ENCODE measurements at places on chromosomes 13 and 19. TPM values are rescaled to one million over a fixed set of nuclear protein-coding genes. Genes with fewer than 3 reads are reported as not detected.

NLRP5 gene
- total RNA-seq, result not detected

DNA sequence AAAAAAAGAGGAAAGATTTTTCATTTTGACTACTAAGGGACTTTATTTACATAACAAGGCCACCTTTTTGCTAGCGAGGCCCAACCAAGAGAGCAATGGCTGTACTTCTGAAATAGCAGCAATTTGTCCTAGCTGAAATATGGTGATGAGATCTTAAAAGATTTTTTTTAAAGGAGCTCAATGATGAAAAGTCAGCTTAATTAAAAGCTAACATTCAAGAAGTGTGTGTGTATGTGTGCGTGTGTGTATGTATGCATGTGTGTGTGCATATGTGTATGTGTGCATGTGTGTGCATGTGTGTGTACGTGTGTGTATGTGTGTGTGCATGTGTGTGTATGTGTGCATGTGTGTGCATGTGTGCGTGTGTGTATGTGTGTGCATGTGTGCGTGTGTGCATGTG, 24.6 kb upstream of the TM9SF2 start:
- DNase-seq, result no peak

- DNase-seq, result no peak
Measured at GRCh38 chr19:21680671-21681070, 86.7 kb downstream of the ZNF100 start.

DNA sequence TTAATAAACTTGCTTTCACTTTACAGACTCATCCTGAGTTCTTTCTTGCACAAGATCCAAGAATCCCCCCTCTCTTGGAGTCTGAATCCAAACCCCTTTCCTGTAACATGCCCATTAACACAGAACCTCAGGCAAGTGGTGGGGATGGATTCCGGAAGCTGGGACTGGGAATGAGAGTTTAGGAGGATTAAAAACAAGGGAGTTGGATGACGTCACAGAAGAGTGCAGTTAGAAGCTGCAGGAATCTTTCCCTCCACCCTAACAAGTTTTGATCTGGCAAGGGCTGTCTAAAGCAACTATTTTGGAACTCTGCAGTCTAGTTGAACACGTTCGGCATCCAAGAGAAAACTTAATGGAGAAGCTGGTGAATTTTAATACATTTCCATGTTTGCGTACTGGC, 48.2 kb upstream of the PEPD start:
- no peak for DNase-seq

DNA sequence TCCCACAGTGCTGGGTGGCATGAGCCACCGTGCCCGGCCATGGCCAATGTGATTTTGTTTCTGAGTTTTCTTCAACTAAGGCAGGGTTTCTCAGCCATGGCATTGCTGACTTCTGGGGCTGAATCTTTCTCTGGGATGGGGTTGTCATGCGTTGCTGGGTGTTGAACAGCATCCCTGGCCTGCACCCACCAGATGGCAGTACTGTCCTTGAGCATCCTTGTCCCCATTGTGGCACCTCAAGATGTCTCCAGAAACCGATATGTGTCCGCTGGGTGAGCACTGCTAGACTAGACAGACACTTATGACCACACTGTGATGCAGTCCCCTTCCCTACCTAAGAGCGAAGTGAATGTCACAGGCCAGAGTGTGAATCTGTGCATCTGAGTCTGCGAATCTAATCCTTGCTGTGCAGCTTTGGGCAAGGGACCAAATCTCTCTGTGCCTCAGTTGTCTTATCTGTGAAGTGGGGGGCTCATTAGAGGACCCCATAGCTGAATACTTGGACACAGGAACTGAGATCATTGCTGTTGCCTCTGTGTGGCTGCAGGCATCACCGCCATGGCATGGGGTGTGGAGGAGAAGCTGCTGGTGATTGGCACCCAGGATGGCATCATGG, 50.3 kb upstream of the SIN3B start:
- peak; percentile 33 for DNase-seq

GNA15 gene
- total RNA-seq, result 2.2 TPM

- DNase-seq, result no peak
Measured at GRCh38 chr13:80462567-80462966, 121.6 kb upstream of the SPRY2 start.

DNA sequence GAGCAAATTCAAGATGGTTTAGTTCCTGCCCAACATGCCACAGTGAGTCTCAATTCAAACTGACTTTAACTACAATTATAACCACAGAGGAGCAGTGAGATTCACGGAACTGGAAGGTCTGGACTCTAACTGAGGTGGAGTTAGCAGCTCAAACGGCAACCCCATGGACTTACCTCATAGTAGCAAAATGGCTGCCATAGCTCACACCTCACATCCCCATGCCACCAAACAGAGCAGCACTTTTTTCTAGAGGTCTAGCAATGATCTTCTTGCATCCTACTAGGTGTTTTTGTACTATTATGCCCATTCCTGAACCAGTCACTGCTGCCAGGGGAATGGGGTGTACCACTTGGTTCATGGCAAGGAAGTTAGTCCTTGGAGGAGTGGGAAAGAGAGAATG, 87.7 kb downstream of the ZNF536 start:
- no peak for DNase-seq

HOMER3 gene
- 11.2 TPM for total RNA-seq

DNA sequence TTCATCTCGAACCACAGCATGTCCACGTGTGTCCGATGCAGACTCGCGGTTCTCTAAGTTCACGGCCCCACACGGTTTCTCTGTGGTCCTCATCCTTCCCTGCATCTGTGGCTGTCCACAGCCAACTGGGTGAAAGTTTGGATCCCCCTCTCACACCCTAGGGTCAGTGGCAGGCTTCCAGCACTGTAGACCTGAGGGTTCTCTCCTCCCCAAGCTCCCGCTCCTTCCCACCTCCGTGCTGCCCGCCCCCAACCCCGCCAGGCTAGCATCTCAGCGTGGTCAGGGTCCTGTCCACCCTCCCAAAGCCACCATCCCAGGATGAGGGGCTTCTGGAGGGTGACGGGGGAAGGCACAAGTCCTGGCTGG, 3.0 kb downstream of the ANGPTL4 start:
- DNase-seq, result no peak

- peak; percentile 92 for DNase-seq
Measured at GRCh38 chr19:52535771-52536447, 8.4 kb downstream of the ZNF808 start.

DNA sequence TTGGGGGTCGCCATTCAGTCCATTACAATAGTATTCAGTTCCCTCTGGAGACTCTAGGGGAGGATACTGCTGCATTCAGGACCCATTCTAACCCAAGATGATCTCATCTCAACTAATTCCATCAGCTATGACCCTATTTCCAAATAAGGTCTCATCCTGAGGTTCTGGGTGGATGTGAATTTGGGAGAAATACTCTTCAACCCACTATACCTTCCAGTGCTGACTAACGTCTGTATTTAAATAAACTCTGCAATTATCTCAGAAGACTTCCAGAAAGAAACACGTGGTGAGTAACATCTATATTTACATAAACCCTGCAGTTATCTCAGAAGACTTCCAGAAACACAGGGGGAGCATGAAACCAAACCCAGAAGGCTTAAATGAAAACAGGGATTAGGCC, 1300.7 kb downstream of the PCDH9 start:
- no peak for DNase-seq

DNA sequence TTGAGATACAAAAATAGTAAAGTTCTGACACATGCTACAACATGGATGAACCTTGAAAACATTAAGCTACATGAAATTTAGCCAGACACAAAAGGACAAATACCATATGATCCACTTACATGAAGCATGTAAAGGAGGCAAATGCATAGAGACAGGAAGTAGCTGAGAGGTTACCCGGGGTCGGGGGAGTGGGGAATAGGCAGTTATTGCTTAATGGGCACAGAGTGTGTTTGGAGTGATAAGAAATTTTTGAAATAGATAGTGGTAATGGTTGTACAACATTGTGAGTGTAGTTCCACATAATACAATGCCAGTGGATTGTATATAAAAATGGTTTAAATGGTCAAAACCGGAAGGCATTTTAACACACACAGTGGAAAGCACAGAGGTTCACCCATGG, 4.3 kb downstream of the N4BP2L1 start:
- no peak for DNase-seq

- no peak for DNase-seq
Measured at GRCh38 chr13:32951580-32951979, 64.6 kb upstream of the KL start.

- no peak for DNase-seq
Measured at GRCh38 chr13:48678316-48678715, 24.6 kb downstream of the CYSLTR2 start.

- DNase-seq, result no peak
Measured at GRCh38 chr13:20188667-20189553, 3.8 kb downstream of the GJB2 start.

- DNase-seq, result no peak
Measured at GRCh38 chr19:18861917-18862316, 30.2 kb downstream of the UPF1 start.

DNA sequence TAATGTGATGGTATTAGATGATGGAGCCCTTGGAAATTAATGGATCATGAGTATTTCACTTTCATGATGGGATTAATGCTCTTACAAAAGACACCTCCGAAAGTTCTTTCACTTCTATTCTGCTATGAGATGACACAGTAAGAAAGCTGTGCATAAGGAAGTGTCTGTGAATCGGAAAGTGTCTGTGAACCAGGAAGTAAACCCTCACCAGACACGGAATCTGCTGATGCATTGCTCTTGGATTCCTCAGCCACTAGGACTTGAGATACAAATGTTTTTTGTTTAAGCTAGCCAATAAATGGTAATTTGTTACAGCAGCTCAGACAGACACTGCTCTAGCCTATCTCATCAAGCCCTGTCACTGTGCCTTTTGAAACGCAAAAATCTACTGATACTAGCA, 440.4 kb upstream of the PRR20A start:
- no peak for DNase-seq

- no peak for DNase-seq
Measured at GRCh38 chr19:51075998-51076397, 6.7 kb downstream of the KLK14 start.

- no peak for DNase-seq
Measured at GRCh38 chr13:35349673-35350278, 126.7 kb downstream of the MAB21L1 start.

GRCh38 chr19:55166530-55167268, at the start of gene DNAAF3:
Gene DNAAF3, minus strand, starts transcription at chr19:55166613. Its CDS starts 200 bp downstream, at chr19:55166413.
- peak; percentile 94 for DNase-seq

UBE2L5 gene
- not detected for total RNA-seq

ELSPBP1 gene
- total RNA-seq, result not detected

GRCh38 chr19:42287017-42287826, 14.7 kb upstream of the PRR19 start:
- DNase-seq, result no peak

DNA sequence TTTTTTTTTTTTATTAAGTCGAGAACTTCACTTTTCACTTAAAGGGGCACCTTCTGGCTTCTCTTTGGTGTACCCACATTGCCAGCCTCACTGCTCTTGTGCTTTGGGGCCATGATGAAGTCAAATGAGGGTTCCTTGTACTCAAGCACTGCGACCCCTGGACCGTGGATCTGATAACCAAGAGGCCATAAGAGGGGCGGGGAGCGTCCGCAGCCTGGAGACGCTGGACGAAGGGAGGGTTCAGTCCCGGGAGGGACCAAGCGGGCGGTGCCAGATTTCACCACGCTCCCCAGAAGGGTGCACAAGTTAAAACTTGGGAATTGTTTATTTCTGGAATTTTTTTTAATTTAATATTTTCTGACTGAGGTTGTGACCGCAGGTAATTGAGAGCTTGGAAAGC, 53.3 kb upstream of the SOX1 start:
- no peak for DNase-seq

ZNF132 gene
- 5.3 TPM for total RNA-seq

GRCh38 chr13:45951724-45952123, 100.2 kb upstream of the SIAH3 start:
- no peak for DNase-seq

DNA sequence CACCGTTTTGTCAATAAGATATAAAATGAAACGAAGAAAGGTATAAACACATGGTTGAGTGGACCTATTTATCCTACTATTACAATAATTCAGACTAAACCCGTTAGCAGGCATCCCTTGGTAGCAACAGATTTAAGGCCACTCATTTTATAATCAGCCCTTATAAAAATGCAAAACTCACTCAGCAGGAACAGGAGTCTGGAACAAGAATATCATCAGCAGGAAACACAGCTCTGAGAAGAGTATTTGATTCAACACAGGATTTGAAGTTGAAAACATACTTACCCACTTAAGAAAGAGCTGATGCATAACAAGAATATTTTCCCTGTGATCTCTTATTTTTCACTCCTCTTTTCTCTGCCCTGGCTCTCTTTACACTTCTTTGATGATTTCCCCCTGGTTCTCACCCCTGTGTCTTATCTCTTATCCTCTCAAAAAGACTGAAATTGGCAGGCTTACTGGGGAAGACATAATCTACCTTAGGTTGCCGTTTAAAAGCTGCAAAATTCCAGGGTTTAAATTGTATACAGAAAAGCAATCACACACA, 1722.7 kb downstream of the SLITRK5 start:
- DNase-seq, result no peak

DNA sequence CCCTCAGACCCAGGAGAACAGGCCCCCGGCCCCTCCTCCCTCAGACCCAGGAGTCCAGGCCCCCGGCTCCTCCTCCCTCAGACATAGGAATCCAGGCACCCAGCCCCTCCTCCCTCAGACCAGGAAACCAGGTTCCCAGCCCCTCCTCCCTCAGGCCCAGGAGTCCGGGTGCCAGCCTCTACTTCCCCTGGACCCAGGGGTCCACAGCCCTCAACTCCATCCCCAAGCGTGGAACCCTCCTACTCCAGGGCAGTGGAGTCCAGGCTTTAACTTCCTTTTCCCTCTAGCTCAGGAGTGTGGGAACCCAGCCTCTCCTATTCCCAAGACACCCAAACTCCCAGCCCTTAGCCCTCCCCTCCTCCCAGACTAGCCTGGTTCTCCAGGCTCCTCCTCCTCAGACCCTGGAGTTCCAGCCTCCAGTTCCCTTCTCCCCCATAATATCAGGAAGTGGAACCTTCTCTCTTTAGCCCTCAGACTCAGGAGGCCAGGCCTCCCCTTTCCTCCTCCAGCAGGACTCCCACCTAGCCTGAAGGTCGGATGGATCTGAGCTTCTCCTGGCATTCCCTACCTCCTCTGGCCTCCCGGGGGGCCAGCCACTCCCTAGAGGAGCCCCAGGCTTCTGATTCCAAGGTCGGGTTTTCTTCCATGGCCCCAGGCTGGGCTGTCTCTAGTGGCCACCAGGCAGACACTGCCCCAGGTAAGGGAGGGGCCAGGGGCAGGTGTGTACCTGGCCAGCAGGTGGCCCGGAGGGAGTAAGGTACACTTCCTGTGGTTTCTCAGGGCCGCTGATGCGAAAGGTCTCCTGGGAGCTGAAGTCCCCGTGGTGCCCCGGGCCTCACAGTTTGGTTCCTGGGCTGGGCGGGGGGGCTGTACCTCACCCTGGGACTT, at the start of gene TMC4:
TSS of gene TMC4 (minus strand) at position 690 of the 888 bp plus-strand sequence. CDS start at position 647, 43 bp downstream.
- peak; percentile 54 for DNase-seq
